Omental fat pad (tissue), 4 donors: ENCODE measurements at places on chromosomes 3 and 15. TPM values are rescaled to one million over a fixed set of nuclear protein-coding genes. Genes with fewer than 3 reads are reported as not detected.
A peak's percentile ranks its signal among the peaks of the same experiment; 100 is the strongest.

- no peak for DNase-seq
Measured at GRCh38 chr3:20103731-20104130, 63.5 kb downstream of the KAT2B start.

The DNAJA4 gene
- 36.1 TPM for total RNA-seq

- peak; percentile 34 for DNase-seq
Measured at GRCh38 chr3:150409512-150410310, 1.6 kb downstream of the TSC22D2 start.

DNA sequence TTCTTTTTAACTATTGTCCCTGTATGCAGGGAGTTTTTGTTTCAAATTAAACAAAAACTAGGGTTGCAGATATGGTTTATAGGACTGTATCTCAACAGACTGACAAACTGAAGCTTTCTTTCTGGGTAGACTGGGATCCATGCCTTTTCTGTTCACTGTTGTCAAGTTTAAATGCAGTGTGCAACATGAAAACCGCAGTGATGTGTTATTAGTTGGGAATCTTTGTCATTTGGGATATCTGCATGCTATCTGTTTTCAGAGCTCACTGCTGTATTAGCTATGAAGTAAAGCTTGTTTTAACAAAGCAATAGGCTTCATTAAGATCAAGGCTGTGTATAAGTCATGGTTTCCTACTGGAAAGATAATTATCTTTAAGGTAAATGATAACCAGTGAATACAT, 21.4 kb upstream of the MCF2L2 start:
- DNase-seq, result no peak

The GCNT3 gene
- not detected for total RNA-seq

DNA sequence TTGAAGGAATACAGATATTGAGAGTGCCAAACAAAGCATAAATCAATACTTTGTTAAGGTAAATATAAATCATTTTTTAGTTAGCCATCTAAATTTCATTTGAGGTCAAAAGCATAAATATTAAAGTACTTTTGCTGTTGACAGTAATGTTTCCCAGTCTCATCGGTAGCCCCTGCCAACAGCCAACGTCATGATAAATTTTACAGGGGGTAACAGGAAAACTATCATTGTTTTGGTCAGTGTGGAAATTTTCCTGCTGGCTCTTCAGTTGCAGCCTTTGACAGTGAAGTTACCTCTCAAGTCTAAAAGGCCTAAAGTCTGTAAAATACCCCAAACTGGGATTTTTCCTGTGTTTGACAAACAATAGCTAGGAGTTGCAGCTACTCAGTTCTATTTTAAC, 37.3 kb upstream of the TTC14 start:
- DNase-seq, result no peak

DNA sequence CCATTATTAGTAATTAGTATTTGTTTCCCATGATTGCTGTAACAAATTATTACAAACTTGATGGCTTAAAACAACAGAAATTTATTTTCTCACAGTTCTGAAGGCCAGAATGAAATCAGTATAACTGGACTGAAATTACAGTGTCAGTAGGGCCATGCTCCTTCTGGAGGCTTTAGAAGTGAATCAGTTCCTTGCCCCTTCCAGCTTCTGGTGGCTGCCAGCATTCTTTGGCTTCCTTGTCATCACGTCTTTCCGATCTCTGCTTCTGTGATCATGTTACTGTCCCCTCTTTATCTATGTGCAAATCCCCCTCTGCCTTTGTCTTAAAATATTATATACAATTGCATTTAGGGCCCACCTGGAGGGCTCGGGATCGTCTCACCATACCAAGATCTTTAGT, 92.0 kb downstream of the FOXB1 start:
- no peak for DNase-seq

DNA sequence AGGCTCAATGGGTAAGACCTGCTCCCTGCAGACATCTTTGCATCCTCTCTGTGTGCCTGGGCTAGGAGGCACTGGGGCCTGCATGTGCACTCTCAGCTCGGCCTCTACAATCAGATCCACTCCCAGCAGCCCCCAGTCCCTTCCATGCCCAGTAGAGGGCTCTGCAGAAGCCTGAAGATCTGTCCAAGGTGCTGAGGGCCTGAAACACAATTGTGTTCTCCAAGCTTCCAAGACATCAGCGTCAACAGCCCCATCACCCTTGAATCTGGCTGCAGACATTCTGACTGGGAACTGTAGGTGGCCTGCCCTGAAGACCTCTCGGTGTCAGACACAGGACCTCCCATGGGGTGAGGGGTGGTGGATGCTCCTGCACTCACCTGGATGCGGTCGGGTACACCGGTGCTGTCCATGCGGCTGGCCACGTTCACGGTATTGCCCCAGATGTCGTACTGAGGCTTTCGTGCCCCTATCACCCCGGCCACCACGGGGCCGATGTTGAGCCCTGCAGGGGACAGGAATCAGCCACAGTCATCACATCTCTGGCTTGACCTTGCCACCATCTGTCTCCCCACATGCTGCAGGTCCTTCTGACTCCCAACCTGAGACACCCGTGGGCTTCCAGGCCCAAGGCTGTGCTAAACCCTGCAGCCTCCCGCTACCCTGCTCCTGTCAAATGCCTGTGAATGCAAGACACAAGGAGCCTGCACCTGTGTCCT, 84.7 kb downstream of the SEC22A start:
- no peak for DNase-seq

DNA sequence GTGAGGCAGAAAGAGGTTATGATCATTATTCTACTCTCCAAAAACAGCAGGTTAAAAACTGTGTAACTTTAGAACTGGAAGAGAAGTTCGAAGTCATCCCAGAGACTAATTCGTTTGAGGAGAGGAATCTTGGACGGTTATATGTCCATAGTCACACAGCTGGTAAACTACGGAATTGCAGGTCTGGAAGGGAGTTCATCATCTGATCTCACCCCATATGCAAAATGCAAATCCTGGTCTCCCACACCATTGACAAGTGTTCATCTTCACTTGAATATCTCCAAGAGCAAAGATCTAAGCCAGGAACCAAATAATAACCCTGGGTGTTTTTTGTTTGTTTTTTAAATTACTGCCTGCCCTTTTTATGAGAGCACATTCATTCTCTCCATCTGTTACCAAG, 53.1 kb downstream of the FAM98B start:
- DNase-seq, result no peak

GRCh38 chr3:4512895-4513616, 19.9 kb downstream of the ITPR1 start:
- no peak for DNase-seq

DNA sequence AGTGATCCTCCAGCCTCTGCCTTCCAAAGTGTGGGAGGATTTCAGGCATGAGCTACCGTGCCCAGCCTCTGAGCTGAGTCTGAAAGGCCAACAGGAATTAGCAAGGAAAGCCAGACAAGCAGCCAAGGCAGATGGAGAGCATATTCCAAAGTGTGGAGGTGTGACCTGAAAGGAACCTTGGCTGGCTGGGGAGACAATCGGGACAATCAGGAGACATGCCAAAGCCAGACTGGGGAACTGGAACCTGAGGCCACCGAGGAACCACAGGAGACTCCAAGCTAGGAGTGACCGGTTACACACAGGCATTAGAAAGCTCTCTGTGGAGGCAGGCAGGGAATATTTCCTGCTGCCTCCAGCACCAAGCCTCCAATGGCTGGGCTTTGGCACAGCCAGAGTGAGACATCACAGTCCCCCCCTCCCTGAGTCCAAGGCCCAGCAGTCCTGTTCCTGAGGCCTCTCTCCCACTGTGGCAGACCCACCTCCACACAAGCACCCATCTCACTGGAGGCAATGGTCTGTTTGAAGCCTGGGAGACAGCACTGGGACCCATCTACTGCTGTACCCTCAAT, 4.5 kb upstream of the C15orf39 start:
- DNase-seq, result no peak

DNA sequence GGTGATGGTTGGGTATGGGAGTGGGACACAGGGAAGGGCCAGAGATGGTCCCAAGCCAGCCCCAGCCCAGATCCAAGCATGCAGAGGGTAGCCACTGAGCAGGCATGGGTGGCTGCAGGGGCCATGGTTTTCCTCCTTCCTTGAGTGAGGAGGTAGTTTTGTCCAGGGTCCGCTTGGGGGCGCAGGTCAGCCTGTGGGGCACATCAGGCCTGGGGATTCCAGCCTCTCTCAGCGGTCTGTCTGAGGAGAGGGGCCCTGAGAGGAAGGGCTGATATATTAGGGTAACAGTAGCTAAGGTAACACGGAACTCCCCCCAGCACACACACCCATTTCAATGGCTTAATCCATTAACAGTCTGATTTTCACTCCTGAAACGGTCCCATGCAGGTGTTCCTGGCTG, 22.7 kb upstream of the LCTL start:
- no peak for DNase-seq

- DNase-seq, result no peak
Measured at GRCh38 chr15:101539930-101540329, 50.4 kb upstream of the PCSK6 start.

The IL5RA gene
- total RNA-seq, result 0.46 TPM
